Hematopoietic multipotent progenitor cell treated with erythropoietin and hydrocortisone succinate and interleukin-3 and kit ligand, for 4 days (in vitro differentiated cells): ENCODE measurements at places on chromosomes 11 and 22.

DNA sequence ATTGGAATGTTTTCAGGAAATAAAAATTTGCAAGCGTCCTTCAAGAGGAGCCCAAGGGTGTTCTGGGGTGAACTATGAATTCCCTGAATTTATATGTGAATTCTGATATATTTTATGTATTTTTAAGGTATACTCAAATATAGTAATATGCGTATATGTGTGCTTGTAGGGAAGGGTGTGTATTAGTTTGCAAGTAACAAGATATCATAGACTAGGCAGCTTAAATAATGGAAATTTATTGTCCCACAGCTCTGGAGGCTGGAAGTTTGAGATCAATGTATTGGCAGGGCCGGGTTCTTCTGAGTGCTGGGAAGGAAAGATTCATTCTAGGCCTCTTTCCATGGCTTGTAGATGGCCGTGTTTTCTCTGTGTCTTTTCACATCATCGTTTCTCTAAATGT lies 16.2 kb upstream of the SLC6A5 start:
- DNase-seq, result no peak

DNA sequence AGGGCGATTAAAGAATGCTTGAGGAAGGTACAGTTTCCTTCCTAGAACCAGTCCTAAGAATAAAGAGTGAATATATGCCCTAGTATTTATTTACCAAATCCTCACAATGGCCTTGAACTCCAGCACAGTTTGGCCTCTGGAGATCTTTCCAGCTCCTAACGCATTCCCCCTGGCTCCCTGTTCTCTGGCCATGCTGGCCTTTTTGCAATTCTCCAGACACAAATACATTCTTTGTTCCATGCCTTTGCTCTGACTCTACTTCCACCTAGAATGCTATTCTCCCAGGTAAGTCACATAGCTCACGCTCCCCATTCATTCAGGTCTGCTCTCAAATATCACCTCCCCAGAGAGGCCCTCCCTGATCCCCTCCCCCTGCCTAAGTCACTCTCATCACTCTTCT lies 3.7 kb upstream of the DGKZ start:
- DNase-seq, result no peak

DNA sequence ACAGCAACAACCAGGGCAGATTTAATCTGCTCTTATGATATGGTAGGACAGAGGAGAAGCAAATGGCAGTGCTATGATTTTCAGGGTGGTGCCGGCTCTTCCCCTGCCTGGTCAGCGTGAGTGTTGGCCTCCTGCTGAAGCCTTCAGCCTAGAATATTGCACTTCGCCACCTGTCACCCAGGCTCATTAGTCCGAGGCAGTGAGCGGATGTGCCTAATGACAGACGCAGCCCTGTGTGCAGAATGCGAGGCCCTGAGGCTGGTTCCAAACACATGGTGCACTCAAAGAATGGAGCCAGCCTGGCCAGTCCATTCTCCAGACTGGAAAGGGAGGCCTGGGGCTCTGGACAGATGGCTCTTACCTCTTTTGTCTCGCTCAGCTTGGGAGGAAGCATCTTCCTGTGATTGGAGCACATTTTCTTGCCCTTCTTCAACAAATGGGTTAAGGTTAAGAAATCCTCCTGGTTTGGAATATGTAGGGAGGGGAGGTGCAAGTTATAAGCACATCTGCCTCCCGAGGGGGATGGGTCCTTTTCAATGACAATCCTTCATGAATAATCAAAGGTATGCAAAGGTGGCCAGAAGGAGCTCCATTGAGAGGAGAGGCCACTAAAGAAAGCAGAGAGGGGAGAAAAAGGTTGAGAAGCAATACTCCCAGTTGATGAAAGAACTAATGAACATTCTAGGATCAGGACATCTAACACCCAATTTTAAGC lies 39.7 kb upstream of the GALNT18 start:
- DNase-seq, result no peak

DNA sequence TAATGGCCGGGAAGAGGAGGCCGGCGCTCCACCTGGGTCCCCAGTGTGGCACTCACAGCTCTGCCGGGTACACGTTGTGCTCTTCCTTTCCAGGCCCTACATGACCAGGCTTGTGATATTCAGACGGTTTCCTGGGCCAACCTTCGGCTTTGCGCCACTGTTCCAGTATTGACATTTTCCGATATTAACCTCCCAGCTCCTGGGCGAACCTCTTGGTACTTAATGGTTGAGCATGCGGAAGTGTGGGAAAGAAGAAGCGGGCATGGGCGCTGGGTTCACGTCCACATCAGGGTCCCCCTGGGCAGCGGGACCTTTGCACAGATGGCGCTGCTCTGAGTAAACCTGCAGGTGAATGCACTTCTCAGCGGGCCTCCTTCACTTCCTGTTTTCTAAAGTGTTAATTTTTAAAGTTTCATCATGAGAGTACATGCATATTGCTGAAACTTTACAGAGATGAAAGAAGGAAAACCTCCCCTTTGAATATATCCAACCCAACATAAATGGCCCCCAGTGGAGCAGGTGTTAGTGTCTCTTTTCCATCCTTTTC lies 286.7 kb downstream of the TBC1D22A start:
- no peak for DNase-seq

DNA sequence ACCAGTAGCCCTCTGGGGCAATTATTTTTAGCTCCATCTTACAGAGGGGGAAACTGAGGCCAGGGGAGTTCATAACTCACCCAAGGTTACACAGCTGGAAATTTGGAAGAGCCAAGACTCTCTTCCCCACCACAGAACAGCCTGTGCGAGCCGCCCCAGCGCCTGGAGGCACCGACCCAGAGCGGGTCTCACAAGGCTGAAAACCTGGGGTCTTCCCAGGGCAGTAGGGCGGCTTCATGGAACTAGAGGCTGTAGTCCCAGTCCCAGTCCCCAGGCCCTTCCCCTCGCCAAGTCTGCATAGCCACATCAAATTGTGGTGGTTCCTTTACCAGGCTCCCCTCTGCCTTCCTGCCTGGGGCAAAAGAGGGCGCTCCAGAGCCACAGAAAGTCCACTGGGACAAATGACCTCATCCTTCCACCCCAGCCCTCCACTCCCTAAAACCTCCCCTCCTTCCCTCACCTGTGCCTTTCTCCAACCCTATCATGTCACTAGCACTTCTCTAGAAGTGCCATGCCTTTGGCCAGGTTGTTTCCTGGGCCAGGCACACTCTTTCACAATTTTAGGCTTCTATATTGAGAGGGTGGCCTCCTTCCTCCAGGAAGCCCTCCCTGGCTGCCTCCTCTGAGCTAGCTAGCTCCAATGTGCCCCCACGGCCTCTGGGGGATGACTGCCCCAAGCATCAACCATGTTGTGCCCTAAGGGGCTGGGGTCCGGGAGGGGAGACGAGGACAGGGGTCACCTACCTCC lies 15.2 kb upstream of the CDC42EP1 start:
- DNase-seq, result peak; percentile 74

- DNase-seq, result no peak
Measured at GRCh38 chr11:12160680-12161079, 50.3 kb downstream of the MICAL2 start.

GRCh38 chr11:133520707-133521106 lies 11.6 kb downstream of the OPCML start:
- DNase-seq, result no peak

GRCh38 chr11:128948583-128948982 lies 5.9 kb upstream of the TP53AIP1 start:
- DNase-seq, result peak; percentile 30

DNA sequence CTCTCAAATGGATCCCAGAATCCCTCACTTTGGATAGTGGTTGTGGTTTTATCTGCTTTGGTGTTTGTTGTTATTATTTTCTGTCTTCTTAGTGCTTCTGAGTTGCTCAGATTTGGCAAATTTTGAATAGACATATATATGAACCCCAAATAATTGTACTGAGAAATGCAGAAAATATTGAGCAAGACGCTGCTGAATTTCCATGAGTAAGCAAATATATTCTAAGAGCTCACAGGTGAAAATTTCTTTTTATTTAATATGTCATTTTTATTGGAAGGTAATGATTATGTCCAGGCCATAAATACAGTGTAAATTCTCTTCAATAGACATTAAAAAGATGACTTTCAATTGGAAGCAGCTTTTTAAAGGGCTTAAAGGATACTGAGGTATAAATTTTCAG lies 152.1 kb downstream of the FAT3 start:
- DNase-seq, result no peak

- DNase-seq, result no peak
Measured at GRCh38 chr11:19392321-19392720, 151.6 kb upstream of the E2F8 start.

- no peak for DNase-seq
Measured at GRCh38 chr11:33417121-33417520, 159.9 kb downstream of the HIPK3 start.

- no peak for DNase-seq
Measured at GRCh38 chr11:93653080-93653479, 8.4 kb upstream of the CEP295 start.

DNA sequence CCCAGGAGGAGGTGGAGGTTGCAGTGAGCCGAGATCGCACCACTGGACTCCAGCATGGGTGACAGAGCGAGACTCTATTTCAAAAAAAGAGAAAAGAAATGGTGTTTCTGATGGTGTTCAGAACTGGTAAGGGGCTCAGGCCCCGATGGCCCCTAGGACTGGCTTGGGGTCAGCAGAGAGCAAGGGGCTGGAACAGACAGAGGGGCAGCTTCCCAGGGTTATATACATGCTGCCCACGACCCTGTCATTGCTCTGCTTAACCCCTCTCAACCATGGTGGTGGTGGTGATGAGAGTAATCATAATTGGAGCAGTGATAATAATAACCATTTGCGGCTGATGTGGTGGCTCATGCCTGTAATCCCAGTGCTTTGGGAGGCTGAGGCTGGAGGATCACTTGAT lies 79.4 kb downstream of the CEP164 start:
- no peak for DNase-seq

DNA sequence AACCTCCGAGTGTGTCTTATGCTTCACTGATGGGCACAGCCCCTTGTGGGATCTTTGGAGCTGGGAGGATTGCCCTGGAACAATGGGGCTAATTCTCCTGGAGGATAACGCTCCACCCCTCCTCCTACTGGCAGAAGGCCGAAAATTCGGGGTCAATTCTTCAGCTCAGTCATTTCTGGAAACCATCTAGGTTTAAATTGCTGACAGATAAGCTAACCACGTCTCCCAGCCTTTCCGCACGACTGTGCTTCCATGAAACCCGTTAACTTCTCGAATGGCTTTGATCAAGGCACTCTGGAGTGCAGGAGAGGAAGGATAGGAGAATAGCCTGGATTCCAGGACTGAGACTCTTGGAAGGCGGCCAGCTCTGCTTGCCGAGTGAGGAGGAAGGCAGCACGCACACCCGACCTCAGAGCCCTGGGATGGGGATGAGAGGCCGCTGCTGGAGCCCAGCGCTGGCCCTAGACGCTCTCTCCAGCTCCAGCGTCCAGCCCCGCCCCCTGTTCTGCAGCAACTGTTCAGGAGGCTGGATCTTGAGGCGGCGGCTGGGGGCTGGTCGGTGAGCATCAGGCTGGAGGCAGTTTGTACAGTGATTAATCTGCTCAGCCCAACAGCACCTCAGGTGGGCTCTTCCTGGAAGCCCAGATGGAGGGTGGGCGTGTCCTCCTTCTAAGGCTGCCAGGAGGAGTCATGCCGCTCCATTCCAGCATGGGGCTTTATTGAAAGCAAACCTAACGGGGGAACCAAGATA lies 176.7 kb upstream of the NCAM1 start:
- DNase-seq, result no peak

DNA sequence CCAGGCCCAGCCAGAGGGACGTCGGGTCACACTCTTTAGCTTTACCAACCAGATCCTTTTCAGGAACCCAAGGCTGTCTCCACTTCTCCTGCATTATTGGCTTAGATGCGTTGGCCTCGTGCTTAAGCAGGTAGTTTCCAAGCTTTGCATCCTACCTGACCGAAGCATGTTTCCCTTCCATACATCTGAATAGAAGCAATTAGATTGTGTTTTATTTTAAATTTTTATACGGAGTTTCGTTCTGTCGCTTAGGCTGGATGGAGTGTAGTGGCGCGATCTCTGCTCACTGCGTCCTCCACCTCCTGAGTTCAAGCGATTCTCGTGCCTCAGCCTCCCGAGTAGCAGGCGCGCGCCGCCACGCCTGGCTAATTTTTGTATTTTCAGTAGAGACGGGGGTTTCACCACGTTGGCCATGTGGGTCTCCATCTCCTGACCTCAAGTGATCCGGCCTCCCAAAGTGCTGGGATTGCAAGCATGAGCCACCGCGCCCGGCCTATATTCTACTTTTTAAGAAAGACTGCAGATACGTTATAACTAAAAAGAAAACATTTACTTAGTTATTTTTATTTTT lies 677 bp downstream of the DYNC2H1 start:
- no peak for DNase-seq

GRCh38 chr11:130776061-130776419 lies 140.2 kb downstream of the SNX19 start:
- DNase-seq, result no peak

DNA sequence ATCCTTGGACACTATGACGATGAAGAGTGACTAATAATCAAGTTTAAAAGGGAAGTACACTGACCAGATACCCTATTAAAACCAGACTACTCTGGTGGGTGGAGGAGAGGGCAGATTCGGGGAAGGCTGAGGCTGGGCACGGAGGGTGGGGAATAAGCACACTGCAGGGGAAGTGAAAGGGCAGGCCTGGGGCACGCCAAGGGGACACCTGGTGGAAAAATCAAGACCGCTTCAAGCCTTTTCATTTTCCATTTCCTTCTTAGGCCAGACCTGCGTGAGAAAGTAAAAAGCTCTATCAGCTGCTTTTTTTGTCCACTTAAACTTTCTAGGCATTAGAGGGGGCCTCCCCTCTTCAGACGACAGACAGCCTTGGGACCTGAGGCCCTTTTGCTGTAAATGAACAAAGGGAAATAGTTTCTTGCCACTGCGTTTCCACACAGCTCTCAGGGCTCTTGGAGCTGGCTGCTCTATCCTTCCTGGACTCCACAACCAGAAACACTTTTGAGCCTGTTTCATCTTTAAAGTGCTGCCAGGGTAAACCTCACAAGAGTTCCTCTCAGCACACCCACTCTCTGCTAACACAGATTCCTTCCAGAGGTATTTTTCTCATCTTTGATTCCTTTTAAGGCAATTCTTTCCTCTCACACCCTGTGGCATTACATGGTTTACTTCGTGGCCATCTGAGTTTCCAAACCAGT lies 25.0 kb upstream of the SERPIND1 start:
- no peak for DNase-seq

- no peak for DNase-seq
Measured at GRCh38 chr11:84270466-84270865, 984.3 kb upstream of the CCDC90B start.

GRCh38 chr11:45001466-45002165 lies 50.9 kb upstream of the TP53I11 start:
- DNase-seq, result no peak

DNA sequence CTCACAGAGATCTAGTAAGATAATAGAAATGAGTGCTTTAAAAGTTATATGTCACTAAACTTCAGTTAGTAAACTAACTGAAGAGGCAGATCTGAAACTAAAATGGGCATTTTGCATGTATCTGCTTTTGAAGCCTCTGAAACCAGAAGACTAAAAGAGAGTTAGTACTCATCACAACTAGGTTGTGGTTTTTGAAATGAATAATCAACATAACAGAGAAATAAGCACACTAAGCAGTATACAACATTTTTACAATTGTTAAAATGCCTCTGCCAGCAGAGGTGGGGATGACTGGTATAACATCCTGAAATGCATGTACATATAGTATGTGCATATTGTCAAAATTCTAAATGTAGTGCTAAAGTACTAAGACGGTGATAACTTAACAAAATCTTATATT lies 564.5 kb downstream of the DLG2 start:
- no peak for DNase-seq
